ENCODE measurements at places on chromosomes 12 and 14.

DNA sequence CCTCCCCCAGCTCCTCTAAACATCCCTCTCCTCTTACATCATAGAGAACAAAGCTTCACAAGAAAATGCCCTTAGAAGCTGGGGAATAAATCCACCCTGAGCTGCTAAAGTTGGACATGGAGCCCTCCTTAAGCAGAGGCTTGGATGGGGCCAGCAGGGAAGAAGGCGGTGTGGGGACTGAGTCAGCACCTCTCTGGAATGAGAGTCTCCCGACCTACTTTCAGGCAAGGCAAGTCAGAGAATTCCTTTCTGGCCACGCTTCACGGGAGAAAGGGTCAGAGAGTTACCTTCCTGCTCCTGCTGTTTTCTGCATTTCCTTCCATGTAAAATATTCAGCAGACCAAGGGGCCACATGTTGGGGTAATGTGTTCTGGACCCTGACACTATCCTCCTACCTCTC, 113.3 kb upstream of the PRB2 start:
- DNase-seq, result no peak

DNA sequence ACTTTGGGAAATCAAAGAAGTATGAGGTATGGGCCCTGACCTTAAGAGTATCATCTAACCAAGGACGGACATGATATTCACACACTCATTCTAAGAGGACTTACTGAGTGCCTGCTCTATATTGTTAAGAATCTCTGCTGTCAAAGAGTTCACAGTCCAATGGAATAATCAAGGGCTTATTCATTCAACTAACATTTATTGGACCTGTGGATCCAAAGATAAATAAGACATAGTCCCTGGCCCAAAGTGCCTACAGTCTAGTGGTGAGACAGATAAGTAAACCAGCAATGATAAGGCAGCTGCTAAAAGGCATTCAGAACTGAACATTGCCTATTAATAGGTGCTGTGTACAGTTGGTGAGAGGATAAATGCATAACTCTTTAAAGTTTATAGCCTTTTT, 11.0 kb downstream of the WDR20 start:
- no peak for DNase-seq

- no peak for DNase-seq
Observed at GRCh38 chr14:99784508-99784907, 8.7 kb upstream of the EML1 start.

GRCh38 chr12:79933532-79934264, 1.2 kb downstream of the PPP1R12A start:
- no peak for DNase-seq

DNA sequence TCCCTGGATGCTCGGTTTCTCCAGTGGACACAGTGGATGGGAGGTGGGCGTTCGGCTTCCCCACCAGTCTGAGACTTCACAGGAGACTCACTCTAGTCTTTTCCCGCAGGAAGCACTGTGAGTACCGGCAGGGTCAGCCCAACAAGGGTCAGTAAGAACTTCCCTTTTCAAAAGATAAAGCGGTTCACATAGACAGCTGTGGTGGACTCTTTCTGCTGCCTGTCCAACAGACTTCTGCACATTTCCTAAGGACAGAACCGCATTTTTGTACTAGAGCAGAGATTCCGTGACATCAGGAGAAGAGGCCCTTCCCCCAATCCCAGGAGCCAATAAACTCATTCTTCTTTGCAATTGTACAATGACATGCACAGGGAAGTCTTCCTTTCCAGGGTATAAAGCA, 10.4 kb downstream of the LTBR start:
- DNase-seq, result no peak

GRCh38 chr12:6753772-6754356, 923 bp upstream of the MLF2 start:
- DNase-seq, result no peak

GRCh38 chr14:39025250-39025809, 77.7 kb downstream of the SEC23A start:
- DNase-seq, result no peak

DNA sequence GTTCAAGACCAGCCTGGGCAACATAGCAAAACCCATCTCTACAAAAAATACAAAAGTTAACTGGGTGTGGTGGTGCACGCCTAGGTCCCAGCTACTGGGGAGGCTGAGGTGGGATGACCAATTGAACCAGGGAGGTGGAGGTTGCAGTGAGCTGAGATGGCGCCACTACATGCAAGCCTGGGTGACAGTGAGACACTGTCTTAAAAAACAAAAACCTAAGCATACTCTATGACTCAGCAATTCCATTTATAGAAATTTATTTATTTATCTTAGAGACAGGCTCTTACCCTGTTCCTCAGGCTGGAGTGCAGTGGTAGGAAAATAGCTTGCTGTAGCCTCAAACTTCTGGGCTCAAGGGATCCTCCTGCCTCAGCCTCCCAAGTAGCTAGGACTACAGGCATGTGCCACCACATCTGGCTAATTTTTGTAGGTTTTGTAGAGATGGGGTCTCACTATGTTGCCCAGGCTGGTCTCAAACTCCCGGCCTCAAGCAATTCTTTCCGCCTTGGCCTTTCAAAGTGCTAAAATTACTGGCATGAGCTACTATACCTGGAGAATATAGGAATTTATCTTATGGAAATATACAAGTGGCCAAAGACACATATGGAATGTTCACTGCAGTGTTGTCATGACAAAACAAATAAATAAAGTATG, 43.3 kb downstream of the NCKAP5L start:
- DNase-seq, result no peak

DNA sequence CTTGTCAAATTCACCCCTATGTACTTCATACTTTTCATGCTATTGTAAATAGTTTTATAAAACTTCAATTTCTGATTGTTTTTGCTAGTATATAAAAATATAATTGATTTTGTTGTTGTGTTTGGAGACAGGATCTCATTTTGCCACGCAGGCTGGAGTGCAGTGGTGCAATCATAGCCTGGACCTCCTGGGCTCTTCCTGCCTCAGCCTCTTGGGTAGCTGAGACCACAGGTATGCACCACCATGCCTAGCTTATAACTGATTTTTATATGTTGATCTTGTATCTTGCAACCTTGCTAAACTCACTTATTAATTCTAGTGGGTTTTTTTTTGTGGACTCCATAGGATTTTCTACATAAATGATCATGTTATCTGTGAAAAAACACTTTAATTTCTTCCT, 23.5 kb downstream of the ATP5MC2 start:
- no peak for DNase-seq

GRCh38 chr14:76293923-76294322, 82.0 kb upstream of the ESRRB start:
- no peak for DNase-seq

GRCh38 chr14:34536951-34537676, 2.4 kb downstream of the EAPP start:
- no peak for DNase-seq

DNA sequence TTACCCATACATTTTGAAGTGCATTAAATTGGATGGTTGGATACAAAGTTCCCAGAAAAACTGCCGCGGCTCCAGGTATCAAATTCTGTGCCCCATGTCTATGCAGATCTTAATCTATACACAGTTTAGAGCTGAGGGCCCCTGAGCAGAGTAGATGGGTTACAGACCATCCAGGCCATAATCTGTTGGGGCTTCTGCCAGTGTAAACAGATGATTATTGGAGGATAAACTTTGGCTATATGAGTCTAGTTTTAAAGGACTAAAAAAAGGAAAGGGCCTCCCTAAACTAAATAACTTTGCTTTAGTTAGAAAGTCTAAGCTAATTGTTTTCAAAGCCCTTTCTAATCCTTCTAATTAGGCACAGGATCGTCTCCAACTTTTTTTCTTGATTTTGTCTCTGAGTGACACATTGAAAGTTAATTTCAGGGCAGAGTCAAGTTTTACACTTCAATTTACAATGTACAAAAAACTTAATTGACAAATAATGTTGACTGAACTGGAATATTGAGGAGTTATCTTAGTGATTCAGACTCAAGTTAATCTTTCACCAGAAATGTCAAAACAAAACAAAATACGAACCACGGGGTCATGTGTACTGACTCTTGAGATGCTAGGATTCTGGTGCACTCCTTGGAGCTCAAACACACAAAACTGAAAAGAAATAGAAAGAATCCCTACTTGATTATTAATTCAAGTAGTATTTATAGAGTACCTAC, 133.9 kb upstream of the SCAF11 start:
- DNase-seq, result no peak

- DNase-seq, result no peak
Observed at GRCh38 chr12:64099397-64099796, 122.7 kb downstream of the KICS2 start.

- DNase-seq, result no peak
Observed at GRCh38 chr14:52150162-52150561, 81.3 kb upstream of the NID2 start.

DNA sequence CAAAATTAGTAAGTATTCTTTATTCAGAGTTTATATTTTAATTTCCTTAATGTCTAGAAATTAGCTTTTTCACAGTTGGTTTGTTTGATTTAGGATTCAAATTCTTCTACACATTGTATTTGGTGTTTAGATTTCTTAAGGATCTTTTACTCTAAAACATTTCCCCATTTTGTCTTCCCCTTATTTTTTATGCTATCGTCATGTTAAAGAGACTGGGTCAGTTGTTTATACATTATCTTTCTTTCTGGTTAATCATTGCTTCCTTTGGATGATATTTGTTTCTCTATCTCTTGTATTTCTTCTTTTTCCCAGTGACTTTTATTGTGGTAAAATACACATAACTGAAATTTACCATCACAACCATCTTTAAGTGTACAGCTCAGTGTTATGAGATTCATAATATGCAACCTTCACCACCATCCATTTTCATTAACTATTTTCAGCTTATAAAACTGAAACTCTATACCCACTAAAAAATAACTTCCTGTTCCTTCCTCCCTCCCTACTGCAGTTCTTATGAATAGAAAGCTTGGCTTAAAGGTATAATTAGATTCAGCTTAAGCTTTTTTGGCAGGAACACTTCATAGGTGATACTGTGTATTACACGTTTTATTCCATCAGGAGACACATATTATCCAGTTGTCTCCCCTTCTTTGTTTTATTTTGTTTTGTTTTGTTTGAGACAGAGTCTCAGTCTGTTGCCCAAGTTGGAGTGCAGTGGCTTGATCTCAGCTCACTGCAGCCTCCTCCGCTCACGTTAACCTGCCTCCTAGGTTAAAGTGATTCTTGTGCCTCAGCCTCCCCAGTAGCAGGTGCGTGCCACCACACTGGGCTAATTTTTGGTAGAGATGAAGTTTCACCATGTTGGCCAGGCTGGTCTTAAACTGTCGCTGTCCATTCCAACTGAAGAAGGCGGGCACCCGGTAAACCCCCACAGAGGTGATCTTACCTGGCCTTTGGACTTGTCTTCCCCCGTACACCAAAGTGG, 45.0 kb downstream of the NOPCHAP1 start:
- DNase-seq, result no peak

- DNase-seq, result no peak
Observed at GRCh38 chr12:118866346-118866745, 115.0 kb upstream of the SRRM4 start.

DNA sequence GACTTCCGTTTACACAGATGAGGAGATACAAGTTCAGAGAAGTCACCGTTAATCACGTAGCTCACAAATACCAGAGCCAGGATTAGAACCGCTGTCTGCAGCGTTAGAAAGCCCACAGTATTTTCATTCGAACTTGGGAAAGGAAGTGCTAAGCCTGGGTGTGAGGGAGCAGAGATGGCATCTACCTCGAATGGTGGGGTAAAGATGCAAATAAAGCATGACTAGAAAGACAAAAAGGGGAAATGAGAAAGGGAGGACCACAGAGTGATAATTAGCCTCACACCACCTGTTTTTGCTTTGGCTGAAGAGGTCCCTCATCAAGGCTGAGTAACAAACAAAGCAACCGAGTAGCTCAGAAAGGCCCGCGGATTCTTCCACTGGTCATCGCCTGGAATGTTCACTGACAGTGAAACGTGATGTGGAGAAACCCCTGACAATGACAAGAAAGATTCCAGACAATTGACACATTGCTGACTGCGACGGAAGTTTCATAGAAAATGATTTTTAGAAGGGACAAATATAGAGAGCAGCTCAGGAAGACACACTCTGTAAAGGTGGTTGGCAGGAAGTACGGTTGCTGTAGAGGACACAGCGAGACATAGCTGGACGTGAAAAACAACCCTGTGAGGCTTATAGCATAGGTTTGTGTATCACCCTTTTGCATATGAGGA, 31.5 kb upstream of the BHLHE41 start:
- DNase-seq, result no peak

GRCh38 chr14:105205673-105206208, 24.6 kb upstream of the NUDT14 start:
- DNase-seq, result no peak

- no peak for DNase-seq
Observed at GRCh38 chr14:94469261-94469660, 6.7 kb downstream of the SERPINA9 start.

DNA sequence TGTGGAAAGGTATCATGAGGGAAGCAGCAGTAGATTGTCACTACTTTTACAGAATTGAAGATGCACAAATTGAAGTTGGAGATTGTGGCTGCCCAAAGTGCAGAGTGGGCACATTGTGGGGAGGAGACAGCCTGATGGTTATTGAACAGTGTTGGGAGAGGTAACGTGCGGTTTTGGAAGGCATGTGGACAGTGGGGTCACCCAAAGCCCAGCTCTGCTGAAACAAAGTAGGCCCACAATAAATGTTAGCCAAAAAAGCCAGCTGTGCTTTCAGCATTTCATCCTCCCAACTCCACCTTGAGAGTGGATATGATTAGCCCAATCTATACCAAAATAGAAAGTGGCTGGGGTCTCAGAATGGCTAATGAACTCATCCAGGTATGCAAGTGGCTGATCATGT, 96.7 kb downstream of the TMX1 start:
- DNase-seq, result no peak

DNA sequence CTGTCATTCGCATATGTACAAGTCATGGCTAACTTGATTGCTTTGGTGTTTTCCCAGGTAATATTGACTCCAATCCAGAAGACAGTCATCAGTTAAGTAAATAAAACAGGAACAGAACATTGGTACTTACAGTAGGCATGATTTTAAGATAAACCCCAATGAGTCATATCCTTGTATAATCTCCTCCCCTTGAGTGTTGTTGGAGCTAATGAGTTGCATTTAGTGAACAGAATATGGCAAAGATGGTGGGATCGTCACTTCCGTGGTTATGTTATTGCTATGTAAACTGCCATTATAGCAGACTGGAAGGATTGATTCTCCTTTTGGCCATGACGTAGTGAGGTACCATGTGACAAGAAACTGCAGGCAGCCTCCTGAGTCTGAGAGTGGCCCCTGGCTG, 102.2 kb downstream of the TMX1 start:
- DNase-seq, result no peak

- no peak for DNase-seq
Observed at GRCh38 chr12:122785503-122785902, 11.1 kb downstream of the CCDC62 start.

DNA sequence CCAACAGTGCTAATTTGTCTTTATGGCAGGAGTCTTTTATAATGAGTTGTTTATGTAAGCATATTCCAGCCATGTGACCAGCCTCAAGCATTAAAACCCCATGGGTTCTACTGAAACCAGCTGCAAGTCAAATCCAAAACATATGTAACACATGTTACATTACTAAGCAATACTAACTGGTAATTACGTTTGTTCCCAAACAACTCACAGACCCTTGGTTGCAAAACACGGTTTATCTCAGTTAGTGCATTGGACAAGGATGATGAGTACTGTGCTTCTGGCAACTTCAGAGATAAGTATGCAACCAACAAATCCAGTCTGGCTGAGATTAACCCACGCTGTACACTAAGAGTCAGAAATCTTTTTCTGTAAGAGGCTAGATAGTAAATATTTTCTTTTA, 110.1 kb upstream of the FAR2 start:
- DNase-seq, result no peak

GRCh38 chr12:47071241-47071852, 8.1 kb upstream of the PCED1B start:
- no peak for DNase-seq

Data from stimulated activated CD8-positive, alpha-beta memory T cell treated with anti-CD3 and anti-CD28 coated beads, Interleukin-12 subunit alpha, Interleukin-12 subunit beta, amount 100 ng/mL, for 1 hour (primary cell).